ENCODE measurements at places on chromosomes 7 and 10.

DNA sequence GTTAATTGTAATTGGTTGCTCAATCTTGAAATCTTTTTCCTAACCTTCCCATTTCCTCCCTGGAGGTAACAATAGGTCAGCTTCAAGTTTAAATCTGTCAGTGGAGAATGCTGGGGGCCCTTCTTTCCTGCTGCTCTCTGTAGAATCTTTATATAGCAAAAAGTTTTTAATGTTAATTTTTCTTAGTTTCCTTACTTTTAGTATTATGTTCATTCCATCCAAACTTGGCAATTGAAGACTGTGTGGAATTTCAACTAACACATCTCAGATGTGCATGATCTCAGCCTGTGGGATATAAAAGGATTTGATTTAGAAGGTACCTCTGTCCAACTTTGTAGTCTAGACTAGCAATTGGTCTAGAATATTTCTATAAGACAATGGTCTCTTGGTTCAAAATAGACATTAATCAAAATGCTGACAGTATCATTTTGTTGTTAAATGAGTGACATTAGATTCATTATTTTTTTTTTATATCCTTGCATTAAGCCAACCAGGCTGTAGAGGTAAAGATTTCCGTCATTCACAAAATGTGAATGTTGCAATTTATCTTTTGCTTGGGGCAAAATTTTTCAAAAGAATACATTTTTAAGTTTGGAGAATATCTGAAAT is 100.4 kb upstream of the SEMA3A start:
- DNase-seq: no peak

DNA sequence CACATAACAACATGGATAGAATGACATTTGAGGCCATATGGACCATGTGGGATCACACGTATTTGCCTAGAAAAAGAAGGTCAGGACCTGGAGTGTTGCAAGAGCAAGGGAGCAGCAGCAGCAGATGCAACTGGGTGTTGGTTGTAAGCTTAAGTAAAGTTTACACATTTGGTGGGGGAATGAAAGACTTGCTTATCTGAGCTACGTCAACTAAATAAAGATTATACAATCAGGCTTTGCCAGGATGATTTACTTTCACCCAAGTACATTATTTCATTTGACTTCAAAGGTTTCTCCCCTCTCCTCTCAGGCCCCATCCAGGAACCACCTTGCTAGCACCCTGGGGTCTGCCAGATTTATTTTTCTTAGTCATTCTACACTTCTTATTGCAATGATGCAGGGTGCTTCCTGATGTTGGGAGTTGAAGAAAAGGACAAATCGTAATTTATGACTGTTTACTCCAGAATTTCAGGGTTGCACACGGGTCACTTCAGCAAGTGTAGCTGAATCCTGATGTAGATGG is 591.9 kb upstream of the IGFBP3 start:
- DNase-seq: no peak

DNA sequence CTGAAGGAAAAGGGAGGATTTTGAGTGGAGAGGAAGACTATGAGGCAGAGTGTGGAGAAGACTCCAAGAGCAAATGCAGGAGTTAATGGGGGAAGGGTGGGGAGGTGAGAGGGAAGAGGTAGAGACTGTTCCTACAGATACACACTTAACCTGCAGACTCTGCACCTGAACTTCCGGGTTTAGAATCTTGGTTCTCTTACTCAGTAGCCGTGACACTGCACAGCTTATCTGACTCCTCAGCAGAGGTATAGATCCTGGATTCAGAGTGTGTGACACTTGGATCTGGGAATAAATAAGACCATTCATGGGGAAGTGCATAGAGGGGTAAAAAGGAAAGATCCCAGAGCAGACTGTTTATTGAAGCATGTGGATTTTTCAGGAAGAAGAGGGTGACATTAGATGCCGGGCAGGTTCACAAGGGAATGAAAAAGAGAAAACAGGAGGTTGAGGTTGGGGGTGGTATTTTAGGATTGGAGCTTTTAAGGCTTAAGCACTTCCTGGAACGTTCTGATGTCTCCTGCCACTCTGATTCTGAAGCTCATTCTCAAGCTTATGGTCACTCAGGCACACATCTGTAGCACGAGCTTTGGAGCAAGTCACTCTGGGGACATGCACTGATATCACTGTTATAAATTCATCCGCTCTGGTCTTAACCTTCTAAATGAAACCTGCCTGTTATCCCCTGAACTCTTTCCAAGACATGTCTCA is 5.7 kb upstream of the ZC3HAV1L start:
- no peak for DNase-seq

- DNase-seq: no peak
Observed at GRCh38 chr7:133948588-133948987, 178.6 kb upstream of the LRGUK start.

- DNase-seq: peak; percentile 34
Observed at GRCh38 chr10:43076311-43076875, 476 bp upstream of the RET start.

DNA sequence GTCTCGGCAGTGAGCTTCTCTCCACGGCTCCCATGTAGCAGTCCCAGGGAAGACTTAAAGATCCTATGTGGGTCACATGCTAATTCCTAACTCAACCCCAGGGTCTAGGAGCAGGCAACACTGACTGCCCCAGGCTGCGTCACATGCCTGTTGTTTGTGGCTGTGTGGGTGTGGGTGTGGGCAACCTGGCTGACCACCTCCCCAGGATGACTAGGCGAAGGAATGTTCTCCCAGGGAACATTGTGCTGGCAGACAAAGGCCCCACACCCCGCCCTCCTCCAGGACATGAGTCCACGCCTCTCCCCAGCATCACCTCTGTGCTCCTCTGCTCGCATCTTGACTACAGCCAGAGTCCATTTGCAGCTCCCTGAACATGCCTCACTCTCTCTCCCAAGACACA is 30.3 kb downstream of the SLC29A3 start:
- DNase-seq: no peak

- DNase-seq: no peak
Observed at GRCh38 chr10:59148701-59149100, 27.7 kb upstream of the PHYHIPL start.

DNA sequence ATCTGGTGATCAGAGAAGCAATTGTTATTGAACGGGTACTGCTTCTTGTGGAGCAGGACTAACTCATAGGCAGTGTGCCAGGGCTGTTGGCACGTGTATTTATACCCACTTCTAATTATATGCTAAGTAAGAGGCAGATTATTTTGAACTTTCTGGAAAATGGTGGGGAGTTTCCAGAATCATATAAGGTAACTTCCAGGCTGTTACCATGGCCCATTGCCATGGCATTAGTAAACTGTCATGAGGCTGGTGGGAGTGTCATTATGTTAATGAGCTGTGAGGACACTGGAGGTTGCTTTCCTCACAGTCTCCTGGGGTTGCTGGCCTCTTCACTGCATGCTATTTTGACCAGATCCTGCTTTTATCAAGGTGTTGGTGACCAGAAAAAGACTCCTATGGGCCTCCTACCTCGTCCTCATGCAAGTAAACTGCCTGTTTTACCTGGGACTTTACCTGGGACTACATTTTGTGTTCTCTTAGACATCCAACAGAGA is 122.6 kb downstream of the KCND2 start:
- no peak for DNase-seq

Data from nephron progenitor cell (in vitro differentiated cells).